ENCODE measurements at places on chromosomes 2 and 18.

GRCh38 chr2:217090024-217090473 is 230.2 kb upstream of the TNP1 start:
- peak; percentile 54 for DNase-seq
- H3K27ac ChIP-seq: peak overlapping the region; percentile 65
- H3K4me1 ChIP-seq: peaks cover 19% of the 10 kb centered on the region
- no peaks in the 10 kb centered on the region for H3K36me3 ChIP-seq
- no peaks in the 10 kb centered on the region for H3K27me3 ChIP-seq
- H3K4me3 ChIP-seq: no peak overlapping the region

GRCh38 chr2:144030791-144031190 is 489.1 kb downstream of the ZEB2 start:
- no peaks in the 10 kb centered on the region for H3K27me3 ChIP-seq
- H3K36me3 ChIP-seq: no peaks in the 10 kb centered on the region
- H3K4me1 ChIP-seq: no peaks in the 10 kb centered on the region

DNA sequence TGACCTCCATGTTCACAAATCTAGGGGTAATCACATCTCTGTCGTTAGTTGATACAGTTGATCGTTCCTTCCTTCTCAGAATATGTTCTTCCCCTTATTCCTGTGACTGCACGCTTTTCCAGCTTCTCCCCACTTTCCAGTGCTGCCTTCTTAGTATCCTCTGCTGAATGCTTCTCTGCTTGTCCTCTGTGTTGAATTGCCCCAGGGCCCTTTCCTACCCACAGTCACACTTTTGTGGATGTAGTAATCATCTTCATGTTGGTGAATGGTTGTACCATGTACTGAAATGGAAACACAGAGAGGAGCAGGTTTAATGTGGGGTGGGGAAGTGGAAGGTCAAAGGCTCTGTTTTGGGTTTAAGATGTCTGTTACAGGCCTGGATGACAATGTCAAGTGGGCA is 47.2 kb downstream of the EML6 start:
- DNase-seq: no peak
- no peak overlapping the region for H3K4me3 ChIP-seq
- H3K36me3 ChIP-seq: no peaks in the 10 kb centered on the region
- H3K27ac ChIP-seq: no peak overlapping the region

DNA sequence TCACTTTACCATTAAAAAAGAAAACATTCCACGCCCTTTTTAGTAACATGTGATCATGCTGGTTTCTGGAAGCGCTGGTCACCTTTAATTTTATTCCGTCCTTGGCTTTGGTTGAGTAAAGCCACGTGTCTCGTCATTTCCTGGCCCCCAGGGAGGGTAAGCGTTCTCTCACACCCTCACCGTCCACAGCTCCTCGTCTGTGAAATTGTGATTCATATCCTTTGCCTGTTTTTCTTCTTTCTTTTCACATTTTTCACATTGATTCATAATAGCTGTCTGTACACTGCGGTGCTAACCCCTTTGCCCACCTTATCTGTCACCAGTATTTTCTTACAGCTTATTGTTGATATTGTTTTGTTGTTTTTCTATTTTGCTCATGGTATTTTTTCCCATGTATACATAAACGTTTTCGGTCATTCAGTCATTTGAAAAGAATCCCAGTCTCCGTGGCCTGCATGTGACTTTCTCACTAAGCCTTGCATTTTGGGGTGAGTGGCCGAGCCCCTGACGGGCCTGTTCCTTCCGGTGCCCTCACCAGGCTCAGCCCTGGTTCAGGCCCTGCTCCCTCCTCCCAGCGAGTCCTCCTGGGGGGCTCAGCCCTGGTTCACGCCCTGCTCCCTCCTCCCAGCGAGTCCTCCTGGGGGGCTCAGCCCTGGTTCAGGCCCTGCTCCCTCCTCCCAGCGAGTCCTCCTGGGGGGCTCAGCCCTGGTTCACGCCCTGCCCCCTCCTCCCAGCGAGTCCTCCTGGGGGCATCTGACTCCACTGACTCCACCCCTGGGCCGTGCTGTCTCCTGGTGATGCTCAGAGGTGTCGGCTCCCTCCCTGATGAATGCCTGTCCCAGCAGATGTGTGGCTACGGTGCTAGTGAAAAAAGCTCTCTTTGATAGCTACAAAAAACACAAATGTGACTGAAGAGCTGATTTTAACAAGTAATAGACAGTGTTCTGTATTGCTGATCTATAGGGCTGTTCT is 249.7 kb upstream of the PXDN start:
- no peak overlapping the region for H3K27ac ChIP-seq
- no peaks in the 10 kb centered on the region for H3K36me3 ChIP-seq
- DNase-seq: no peak
- no peaks in the 10 kb centered on the region for H3K4me1 ChIP-seq

DNA sequence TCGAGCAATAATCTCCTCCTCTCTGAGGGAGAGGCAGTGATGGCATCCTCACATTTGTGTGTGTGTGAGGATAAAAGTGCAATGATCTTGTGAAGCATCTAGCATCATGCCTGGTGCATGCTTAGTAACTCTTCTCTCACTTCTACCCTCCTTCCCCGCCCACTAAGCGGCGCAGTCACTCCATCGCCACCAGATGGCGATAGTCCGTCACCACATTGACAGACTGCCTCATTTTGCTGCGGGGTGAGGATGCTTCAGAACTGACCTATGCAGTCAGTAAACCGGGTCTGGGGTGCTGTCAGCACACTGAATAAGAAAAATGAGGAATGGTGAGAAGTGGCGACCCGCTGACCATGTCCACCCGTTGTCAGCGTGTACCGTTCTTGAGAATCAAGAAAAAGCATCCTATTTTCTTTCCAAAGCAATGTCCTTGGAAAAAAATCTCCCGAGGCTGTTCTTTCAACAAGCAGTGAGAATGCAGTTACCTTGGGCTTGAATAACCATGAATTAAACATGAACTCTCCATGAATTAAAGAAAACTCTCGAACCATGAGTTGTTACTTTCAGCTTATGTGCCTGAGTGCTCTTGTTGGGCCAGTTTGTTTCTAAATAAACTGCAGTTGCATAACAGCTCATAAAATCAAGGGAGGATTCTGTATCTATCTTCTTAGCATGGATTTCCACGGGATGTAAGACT is 37.3 kb upstream of the TMEM177 start:
- peak; percentile 65 for DNase-seq
- H3K4me3 ChIP-seq: no peak overlapping the region
- no peaks in the 10 kb centered on the region for H3K27me3 ChIP-seq
- H3K27ac ChIP-seq: no peak overlapping the region
- no peaks in the 10 kb centered on the region for H3K36me3 ChIP-seq

DNA sequence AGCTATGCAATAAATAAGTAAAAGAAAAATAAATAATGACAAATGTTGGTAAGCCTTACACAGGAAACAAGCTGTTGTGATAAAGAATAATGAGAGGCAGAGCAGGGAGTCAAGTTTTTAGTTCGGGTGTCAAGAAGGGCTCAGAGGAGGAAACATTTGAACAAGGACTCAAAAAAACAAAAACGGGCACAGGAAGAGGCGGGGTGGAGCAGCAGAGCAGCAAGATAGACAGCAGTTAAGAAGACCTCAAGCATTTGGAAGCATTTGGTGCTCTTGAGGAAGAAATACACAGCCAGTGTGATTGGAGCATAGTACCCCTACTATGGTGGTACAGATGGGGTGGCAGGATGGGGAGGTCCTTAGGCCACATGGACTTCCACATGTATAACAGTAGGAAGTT is 2.8 kb downstream of the TMEM169 start:
- no peaks in the 10 kb centered on the region for H3K36me3 ChIP-seq
- peak; percentile 55 for DNase-seq
- H3K27me3 ChIP-seq: no peaks in the 10 kb centered on the region
- H3K4me1 ChIP-seq: peaks cover 26% of the 10 kb centered on the region
- H3K27ac ChIP-seq: peak overlapping the region; percentile 80

DNA sequence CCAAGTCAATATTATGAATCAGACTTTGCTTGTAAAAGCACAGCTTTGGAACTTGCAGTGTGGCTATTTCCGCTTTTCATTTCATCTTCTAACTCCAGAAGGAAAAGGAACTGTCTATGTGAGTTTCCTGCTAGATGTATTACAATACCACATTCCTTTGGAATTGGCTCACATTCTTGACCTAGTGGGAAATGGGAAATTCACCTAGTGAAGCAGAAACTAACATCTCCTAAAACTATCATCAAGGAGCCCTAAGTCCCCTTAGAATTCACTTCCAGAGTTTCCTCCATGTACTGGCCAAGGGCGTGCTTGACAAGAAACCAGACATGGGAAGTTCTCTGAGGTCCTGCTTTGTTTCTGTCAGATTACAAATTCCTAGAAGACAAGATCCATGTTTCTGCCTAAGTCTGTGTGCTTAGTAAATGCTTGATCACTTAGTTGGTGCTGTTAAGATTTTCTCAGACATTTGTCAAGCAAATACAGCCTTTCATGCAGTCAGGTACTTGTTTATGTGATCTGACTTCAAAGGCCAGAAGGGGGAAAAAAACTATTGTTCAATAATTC is 275.7 kb upstream of the FN1 start:
- no peaks in the 10 kb centered on the region for H3K36me3 ChIP-seq
- H3K27ac ChIP-seq: peak overlapping the region; percentile 9
- no peak for DNase-seq
- no peaks in the 10 kb centered on the region for H3K4me1 ChIP-seq
- no peaks in the 10 kb centered on the region for H3K27me3 ChIP-seq

DNA sequence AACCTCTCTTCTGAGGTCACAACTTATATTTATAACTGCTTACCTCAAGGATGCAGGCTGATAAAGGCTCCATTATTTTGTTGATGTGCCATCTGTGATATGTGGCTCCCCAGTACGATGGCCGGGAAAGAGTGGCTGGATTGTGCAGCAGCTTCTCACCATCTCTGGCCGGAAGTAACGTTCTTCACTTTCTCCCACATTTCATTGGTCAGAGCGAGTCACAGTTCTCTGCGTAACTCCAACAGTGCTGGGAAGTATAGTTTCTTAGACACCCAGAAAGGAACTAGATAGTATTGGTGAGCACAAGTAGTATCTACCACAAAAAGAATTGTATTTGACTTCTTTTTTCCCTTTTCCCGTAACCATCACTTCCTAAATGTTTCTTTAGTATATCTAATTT is 28.7 kb downstream of the ZSWIM2 start:
- H3K4me1 ChIP-seq: no peaks in the 10 kb centered on the region
- H3K27ac ChIP-seq: no peak overlapping the region
- H3K27me3 ChIP-seq: no peaks in the 10 kb centered on the region
- no peak overlapping the region for H3K4me3 ChIP-seq

- no peak overlapping the region for H3K4me3 ChIP-seq
- H3K4me1 ChIP-seq: no peaks in the 10 kb centered on the region
- H3K36me3 ChIP-seq: no peaks in the 10 kb centered on the region
- no peak overlapping the region for H3K27ac ChIP-seq
- no peaks in the 10 kb centered on the region for H3K27me3 ChIP-seq
These were observed 14.5 kb upstream of the DDX1 start for GRCh38 chr2:15577071-15577735.

GRCh38 chr2:236901956-236902355 is 183.7 kb upstream of the COPS8 start:
- peaks cover 5% of the 10 kb centered on the region for H3K27me3 ChIP-seq
- no peak overlapping the region for H3K4me3 ChIP-seq
- no peak overlapping the region for H3K27ac ChIP-seq
- DNase-seq: no peak

DNA sequence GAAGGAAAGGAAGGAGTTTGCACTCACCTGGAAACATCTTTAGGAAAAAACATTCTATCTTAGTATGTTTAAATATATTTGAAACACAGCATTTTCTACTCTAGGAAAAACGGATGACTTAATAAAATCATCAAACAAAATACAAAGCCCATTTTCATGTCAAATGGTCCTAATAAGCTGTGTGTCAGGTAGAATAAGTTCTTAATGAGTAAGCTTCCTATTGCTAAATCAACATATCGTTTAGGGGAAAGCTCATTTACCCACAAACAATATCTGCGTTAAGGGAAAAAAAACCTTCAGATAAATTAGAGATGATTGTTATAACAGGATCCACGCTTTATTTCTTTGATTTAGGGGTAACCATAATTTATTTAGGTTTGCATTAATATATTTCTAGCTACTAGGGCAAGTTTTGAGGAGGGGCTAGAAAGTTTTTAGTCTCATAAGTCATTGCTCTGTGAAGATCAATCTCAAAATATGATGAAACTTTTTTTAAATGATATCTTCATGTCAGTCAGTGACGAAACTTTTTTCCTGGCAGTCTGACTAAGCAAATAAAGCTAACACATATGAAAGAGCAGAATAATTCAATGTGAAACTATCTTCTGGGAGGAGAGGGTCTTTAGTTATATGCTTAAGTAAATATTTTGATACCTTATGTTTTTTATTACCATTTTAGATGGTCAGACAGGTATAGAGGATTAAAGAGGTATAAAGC is 147.1 kb downstream of the WDSUB1 start:
- H3K36me3 ChIP-seq: no peaks in the 10 kb centered on the region
- no peak for DNase-seq
- no peak overlapping the region for H3K27ac ChIP-seq
- H3K27me3 ChIP-seq: no peaks in the 10 kb centered on the region
- H3K4me1 ChIP-seq: peaks cover 12% of the 10 kb centered on the region

DNA sequence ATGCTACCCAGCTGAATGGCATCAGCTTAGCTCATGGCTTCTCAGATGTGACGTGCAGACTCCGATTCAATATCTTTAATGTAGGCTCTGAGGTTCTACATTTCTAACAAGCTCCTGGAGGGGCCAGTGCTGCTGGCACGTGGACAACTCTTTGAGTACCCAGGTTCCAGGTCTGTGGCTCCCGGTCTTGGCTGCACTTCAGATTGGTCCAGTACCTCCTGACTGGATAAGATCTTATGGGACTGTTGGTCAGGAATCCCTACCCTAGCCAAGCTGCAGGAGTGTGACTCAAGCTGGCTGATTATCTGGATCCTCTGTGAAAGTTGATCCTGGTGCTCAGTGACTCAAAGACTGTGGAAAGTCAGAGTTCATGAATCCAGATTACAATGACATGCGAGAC is 222.1 kb downstream of the ANKRD30B start:
- no peaks in the 10 kb centered on the region for H3K36me3 ChIP-seq
- no peaks in the 10 kb centered on the region for H3K4me1 ChIP-seq
- H3K4me3 ChIP-seq: no peak overlapping the region
- no peaks in the 10 kb centered on the region for H3K27me3 ChIP-seq
- no peak for DNase-seq

DNA sequence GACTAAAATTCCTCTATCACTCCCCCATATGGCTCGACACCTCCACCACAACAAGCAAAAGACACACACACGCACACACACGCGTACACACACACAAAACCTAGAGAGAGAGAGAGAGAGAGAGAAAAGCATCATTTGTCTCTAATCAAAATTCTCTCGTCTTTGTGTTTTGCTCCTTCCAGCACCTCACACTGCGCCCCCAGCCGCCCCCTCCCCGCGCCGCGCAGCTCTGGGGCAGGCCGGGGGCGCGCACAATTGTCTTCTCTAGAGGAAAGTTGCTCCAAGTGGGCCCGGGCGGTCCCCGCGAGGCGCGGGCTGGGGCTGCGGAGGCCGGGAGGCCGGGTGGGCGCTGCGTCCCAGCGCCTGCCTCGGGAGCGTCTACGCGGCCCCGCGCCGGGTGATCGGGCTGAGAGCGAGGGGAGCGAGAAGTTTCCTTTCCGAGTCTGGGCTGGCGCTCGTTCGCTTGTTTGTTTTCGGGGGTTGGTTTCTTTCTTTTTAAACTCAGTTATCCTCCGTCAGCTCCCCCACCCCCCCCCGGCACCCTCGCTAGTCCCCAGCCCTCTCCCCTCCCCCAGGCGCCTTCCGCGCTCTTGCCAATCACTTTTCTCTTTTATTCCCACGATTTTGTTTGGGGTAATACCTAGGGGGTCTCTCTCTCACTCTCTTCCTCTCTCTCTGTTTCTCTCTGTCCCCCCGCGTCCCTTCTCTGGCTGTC is 4.1 kb downstream of the ZEB2 start:
- peaks cover 7% of the 10 kb centered on the region for H3K27me3 ChIP-seq
- H3K4me1 ChIP-seq: peaks cover 31% of the 10 kb centered on the region
- no peak for DNase-seq
- H3K27ac ChIP-seq: peak overlapping the region; percentile 65
- H3K4me3 ChIP-seq: peak overlapping the region; percentile 60
- H3K36me3 ChIP-seq: no peaks in the 10 kb centered on the region
